ENCODE measurements at places on chromosomes 5 and 9.

DNA sequence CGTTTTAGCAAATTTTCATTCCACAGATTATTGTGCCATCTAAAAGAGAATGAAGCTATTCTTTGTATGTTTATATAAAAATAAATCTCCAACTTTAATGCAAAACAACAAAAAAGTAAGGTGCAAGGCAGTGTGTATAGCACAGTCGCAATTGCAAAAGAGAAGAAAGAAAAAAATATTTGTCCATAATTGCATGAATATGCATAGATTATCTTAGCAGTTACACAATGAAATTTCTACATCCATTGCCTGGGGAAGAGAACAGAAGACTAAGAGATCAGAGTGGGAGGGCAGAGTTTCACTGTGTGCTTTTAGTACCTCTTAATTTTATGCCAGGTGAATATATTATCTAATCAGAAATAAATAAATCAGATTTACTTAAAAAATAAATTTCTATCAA lies 86.4 kb upstream of the LHFPL2 start:
- DNase-seq: no peak

- no peak for DNase-seq
Measured at GRCh38 chr9:120692901-120693699, 21.2 kb downstream of the MEGF9 start.

DNA sequence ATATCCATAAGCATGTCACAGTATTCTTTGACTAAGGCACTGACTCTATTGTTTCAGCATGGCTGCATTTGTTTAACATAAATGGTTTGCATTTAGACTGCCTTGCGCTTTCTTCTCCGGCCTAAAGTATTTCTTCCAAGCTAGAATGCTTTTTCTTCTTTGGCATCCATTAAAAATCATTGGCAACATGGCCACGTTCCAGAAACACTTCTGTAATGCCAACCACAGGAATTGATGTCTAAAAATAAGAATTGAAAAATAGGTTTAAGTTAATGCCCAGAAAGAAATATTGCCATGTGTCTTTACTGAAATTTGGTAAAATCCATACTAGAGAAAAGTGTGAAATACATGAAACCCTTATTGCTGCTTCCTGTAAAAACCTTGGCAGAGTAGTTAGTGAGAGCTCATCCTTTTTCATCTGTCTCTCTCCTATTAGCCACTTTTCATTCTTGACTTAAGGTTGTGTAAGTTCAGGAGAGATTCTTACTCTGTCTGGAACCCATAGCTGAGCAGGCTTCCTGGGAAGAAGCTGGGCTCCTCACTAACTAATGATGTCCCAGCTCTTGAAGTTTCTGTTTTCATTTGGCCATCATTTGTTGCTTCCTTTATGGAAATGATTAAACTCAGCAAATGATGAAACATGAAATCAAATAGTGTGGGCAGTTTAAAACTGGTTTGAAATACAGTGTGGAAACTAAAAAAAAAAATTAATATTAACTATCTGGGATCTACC lies 58.2 kb upstream of the RPS23 start:
- DNase-seq: no peak

- DNase-seq: no peak
Measured at GRCh38 chr5:98498028-98498427, 275.4 kb upstream of the RGMB start.

GRCh38 chr5:31377274-31377946 lies 154.5 kb downstream of the DROSHA start:
- DNase-seq: no peak

DNA sequence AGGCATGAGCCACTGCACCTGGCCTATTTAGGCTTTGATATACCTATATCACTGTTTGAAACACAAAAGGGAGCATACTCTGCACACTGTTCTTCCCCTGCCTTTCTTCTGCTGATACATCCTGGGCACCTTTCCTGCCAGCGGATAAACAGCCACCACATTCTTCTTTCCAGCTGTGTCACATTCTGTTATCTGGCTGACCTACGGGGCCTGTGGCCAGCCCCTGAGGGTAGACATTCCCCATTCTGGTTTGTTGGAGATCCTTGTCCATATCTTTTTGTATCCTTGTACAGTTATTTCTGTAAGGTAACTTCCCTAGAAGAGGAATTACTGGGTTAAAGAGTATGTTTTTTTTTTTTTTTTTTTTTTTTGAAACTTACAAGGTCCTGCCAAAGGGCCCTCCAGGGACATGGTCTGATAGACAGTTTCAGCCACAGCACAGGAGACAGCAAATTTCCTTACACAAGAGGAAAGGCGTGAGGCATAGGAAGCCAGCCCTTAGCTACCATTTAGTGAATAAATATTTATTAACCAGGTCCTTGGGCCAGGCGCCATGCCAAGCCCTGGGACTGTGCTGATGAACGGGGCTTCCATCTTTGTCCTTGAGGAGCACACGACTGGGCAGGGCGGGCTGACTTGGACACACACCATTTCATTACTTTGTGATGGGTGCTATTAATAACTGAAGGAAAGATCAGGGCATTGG lies 57.8 kb downstream of the ERGIC1 start:
- no peak for DNase-seq
